ENCODE measurements at places on chromosomes 7 and 10. TPM values are rescaled to one million over a fixed set of nuclear protein-coding genes. Genes with fewer than 3 reads are reported as not detected.

UNCX gene
- not detected for total RNA-seq

DNA sequence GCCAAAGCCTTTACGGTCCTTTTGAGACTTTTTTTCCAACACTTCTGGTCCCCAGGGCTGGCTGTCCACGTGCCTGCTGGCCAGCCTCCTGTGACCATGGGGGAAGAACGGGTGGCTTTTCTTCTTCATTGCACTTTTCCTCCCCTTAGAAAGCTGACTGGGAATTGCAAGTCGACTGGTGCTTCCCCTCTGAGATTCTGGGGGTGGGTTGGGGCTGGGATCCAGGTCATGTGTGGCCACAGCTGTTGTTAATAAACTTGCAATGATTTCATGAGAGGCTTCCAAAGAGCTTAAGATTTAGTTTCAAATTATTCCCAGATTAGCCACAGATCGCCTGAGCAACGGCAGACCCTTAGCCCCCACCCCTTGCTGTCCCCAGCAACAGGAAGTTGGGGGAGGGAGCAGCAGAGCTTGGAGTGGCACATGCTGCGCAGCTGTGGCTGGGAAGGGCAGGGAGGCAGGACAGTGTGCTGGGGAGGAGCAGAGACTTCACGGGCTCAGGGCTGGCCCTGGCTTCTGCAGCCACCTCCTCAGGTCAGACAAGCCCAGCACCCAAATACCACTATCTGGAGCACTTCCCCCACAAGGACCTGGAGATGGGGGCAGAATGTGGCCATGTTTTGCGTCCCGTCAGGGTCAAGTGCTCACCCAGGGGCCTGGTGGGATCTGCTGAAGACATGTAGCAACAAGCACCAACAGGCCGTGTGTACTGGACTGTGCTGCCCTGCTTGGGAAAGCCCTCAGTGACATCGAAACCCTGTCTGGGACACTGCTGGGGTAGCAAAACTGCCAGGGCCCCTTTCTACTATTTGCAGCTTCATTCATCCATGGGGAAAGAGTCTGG lies 147.1 kb downstream of the RNF216 start:
- H3K27me3 ChIP-seq, result no peaks in the 10 kb centered on the region
- peaks cover 65% of the 10 kb centered on the region for H3K4me1 ChIP-seq
- peak overlapping the region; percentile 63 for H3K27ac ChIP-seq
- peak overlapping the region; percentile 10 for H3K4me3 ChIP-seq
- H3K36me3 ChIP-seq, result peaks cover 33% of the 10 kb centered on the region
- DNase-seq, result no peak

MCM10 gene
- total RNA-seq, result 0.38 TPM

DNA sequence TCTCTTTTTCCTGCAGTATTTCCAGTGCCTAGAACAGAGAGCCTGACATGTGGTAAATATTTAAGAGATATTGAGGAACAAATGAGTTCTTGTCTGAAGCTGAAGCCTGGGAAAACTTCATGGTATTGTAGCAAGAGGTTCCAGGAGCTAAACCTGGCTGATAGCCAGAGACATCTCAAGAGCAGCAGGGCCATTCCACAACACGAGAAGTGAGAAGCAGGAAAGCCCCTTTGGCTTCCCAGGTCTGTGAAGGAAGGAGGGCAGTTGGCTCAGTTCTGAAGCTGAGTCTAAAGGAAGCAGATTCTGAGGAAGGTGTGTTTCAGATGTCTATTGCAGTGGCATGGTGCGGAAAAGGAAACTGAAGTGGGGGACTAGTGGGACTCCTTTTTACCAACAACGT lies 63.8 kb upstream of the FAM204A start:
- no peaks in the 10 kb centered on the region for H3K27me3 ChIP-seq
- H3K27ac ChIP-seq, result no peak overlapping the region
- H3K4me1 ChIP-seq, result no peaks in the 10 kb centered on the region

CALML3 gene
- total RNA-seq, result not detected

DNA sequence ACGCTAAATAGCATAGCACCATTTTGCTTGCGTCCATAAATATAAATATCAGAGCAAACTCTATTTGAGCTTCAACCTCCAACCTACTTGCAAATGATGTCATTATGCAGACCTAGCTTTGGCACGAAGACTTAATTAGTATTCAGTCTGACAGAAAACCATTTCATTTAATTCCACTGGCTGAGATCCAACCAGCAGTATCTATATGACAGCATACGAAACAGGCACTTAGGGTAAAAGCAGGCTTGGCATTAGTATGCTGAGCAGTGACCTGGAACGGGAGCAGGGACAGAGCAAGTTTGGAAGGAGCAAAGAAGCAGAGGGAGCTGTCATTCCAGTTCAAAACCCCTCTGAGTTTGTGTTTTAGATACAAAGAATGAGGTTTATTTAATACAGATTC lies 312.5 kb upstream of the CHRM2 start:
- no peak overlapping the region for H3K4me3 ChIP-seq
- DNase-seq, result no peak
- H3K4me1 ChIP-seq, result no peaks in the 10 kb centered on the region
- H3K27ac ChIP-seq, result no peak overlapping the region
- H3K36me3 ChIP-seq, result no peaks in the 10 kb centered on the region

All from lower lobe of right lung (tissue), 2 donors.